GM04504 (cell line): ENCODE measurements at places on chromosomes 6 and 20.
A peak's percentile ranks its signal among the peaks of the same experiment; 100 is the strongest.

DNA sequence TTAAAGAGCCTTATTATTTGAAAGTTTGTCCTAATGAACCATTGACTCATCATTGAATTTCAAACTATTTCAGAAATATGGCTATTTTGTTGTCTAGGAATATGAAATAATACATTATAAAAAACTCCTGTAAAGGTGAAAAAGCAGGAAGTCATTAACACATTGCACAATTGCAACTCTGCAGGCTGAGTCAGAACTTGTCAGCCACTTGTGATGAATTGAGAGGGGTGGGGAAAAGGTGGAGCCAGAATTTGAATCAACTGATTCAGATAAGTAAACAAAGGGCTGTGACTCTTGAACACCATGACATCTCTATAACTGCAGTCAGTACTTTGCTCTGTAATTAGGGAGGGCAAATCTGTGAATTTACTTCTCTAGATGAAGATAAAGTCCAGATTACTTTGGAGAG lies 6.0 kb downstream of the C6orf141 start:
- peak; percentile 66 for DNase-seq

GRCh38 chr6:73152966-73153757 lies 72.1 kb downstream of the KHDC1L start:
- DNase-seq: peak; percentile 22

DNA sequence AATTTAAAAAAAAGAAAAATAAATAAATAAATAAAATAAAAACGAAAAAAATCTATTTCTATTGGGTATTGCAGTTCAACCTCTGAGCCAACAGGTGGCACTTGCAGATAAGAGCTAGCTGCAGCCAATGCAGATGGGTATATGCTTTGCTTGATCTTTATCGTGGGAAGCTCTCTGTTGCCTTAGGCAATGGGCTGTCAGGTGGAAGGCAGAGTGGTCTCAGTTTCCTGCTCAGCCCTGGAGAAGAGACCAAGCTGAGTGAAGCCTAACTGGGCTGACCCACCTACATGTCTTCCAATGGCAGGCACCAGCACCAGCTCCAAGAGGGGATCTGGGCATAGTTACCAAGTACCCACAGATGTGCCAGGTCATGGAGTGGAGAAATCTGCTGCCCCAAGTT lies 95.0 kb downstream of the AK9 start:
- DNase-seq: peak; percentile 3

GRCh38 chr6:11772109-11772825 lies 6.3 kb downstream of the ADTRP start:
- DNase-seq: peak; percentile 81

DNA sequence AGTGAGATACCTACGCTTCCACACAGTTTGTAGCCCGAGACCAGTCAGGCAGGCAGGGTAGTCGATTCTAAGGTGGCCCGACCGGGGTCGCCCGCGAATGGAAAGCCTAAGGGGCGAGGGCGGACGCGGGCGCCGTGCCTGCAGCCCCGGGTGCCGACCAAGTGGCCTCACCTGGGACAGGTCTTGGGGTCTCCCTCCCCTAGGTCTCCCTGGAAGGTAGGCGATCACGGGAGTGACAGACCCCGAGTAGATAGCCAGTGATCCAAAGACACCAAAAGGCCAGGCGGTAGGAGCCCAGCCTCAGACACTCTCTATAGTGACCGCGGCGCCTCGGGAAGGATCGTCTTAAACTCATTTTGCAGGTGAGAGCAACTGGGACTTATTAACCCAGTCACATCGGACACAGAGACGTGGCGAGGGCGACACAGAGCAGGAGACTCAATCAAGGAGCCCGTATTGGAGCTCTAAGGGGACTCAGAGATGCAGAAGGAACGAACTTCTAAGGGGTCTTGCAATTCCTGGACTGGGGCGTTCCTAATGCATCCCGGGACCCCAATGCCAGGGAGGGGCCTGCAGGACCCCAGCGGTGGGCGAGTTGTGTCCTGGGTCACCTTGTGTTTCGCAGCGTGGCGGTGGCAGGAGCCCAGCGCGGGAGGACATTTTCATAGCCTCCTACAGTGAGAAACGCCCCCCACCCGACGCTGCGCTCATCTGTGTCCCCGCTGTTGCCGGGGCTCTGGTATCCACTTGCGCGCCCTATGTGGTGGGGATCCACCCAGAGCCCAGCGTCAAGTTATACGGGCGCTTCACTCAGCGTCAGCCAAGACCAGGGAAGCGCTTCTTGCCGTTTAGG lies 2.1 kb upstream of the VSX1 start:
- no peak for DNase-seq

- DNase-seq: no peak
Observed at GRCh38 chr6:9455864-9456658, 958.8 kb downstream of the TFAP2A start.

DNA sequence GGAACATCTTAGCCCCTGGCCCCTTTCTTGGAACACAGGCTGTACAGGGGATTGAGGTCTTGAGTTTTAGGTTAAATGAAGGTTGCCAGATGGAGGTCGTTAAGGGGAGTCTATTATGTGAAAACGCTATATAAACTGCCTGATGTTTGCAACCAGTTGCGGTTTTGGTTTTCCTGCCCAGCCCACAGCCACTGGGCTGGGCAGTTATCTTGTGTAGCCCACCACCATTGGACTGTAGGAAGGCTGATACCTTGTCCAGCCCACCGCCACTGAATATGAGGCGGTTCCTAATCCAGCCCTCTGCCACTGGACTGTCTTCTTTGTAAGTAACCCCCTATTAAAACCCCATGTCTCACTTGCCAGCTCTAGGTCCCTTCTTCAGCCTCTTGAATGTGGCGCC lies 42.3 kb upstream of the COL21A1 start:
- DNase-seq: no peak

DNA sequence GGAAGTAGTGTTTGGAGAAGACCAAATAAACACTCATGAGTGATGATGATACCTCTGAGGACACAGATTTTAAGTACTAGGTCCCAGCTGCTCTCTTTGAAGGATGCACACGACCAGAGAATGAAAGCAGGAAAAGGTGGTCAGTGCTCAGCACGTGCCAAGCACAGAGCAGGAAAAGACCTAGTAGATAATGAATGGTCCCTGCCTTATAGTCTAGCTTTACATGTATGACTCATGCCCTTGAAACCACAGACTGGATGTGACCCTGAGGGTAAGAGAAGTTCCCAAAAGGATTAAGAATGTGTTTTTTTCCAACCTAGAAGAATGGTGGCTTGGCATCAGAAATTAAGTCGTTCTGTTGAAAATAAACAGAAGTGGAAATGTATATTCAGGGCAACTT lies 2.8 kb upstream of the MC3R start:
- DNase-seq: no peak

GRCh38 chr6:90183587-90184333 lies 112.9 kb downstream of the BACH2 start:
- DNase-seq: no peak

DNA sequence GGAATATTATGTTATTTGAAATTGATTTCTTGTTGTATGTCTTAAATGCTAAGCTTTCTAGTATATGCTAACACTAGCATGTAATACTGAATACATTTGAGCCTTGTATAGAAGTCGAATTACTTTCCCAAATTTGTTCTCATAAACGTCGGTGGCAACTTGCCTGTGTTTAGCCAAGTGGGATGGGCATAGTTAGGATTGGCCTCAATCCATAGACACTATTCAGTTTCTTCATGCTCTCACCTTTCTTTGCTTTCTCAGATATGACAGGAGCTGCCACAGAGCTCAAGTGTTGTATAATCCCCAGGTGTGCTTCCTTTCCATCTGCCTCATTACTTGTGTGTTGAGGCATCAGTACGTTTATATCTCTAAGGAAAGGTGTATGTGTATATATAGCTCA lies 19.3 kb downstream of the ZNF334 start:
- DNase-seq: no peak

GRCh38 chr6:55108134-55109130 lies 65.9 kb upstream of the HCRTR2 start:
- DNase-seq: no peak

- DNase-seq: no peak
Observed at GRCh38 chr6:52230685-52231084, 13.6 kb downstream of the IL17F start.

GRCh38 chr6:8017276-8017701 lies 46.9 kb downstream of the BLOC1S5 start:
- DNase-seq: no peak

- no peak for DNase-seq
Observed at GRCh38 chr6:10730254-10730653, 7.4 kb downstream of the TMEM14C start.

GRCh38 chr6:49333345-49334125 lies 129.5 kb downstream of the MMUT start:
- DNase-seq: no peak

GRCh38 chr6:159513914-159514313 lies 179.1 kb downstream of the SOD2 start:
- DNase-seq: no peak

DNA sequence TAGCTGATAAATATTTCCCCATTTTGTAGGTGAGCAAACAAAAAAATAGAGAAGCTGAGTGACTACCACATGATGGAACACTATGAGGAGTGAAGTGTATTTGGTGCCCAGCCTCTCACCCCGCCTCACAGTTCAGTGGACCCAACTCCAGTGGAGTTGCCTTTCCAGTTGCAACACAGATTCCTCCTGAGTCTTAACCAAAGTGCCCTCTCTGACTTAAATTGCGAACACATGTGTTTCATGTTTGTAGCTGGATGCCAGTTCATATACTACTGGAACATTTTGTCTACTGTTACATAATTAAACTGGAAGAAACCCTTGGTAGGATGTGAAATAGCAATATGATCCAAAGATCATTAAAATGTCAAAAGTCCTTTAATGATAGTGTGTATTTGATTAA lies 448.9 kb downstream of the COL12A1 start:
- DNase-seq: no peak

DNA sequence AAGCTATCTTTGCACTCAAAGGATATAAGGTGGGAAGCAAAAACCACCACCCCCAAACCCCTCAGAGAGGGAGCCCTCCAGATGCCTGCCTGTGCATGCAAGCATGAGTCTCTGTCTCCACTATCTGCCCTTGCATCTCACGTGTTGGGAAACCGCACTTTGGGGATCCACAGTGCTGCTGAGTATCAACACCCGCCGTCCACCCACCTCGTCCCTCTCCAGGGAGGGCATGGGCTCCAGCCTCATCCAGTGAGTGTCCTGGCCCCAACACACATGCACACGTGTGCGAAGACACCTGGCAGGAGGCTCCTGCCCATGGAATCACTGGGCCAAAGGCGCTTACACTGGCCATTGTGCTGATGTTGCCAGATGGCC lies 3.5 kb upstream of the YTHDF1 start:
- no peak for DNase-seq

DNA sequence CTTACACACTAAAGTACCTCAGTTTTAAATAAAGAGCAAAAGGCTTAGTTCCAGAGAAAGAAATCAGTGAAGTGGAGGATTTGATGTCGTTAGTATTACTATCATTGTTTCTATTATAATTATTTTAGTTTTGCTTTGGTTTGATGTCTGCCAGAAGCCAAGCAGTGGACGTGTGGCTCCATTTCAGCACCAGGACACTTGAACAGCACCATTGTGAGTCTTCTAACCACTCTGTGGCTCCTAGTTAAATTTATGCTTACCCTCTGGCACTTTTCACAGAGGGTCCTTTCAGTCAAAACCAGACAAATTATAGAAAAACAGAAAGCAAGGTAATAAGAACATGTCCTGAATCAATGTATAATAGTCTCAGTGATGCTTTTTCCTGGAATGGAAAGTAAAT lies 3.4 kb downstream of the COL9A1 start:
- DNase-seq: no peak

DNA sequence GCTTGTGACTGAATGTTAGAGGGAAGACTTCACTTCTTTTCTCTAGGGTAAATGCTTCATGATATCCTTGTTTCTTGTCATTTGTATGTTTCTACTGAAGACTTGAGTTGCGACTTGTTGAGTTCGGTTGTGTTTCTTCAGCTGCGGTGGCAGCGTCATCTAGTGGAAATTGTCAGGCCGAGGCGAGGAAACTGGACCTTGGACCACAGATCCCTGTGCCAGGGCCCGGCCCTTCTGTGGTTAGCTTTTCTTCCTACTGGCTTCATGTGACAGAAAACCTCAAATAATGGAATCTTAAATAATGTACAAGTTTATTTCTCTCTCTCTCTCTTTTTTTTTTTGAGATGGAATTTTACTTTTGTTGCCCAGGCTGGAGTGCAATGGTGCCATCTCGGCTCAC lies 12.4 kb downstream of the MTHFD1L start:
- DNase-seq: no peak

- DNase-seq: no peak
Observed at GRCh38 chr6:124963416-124963785, 1.2 kb downstream of the RNF217 start.

GRCh38 chr6:127436578-127437110 lies 22.5 kb downstream of the KIAA0408 start:
- DNase-seq: no peak

DNA sequence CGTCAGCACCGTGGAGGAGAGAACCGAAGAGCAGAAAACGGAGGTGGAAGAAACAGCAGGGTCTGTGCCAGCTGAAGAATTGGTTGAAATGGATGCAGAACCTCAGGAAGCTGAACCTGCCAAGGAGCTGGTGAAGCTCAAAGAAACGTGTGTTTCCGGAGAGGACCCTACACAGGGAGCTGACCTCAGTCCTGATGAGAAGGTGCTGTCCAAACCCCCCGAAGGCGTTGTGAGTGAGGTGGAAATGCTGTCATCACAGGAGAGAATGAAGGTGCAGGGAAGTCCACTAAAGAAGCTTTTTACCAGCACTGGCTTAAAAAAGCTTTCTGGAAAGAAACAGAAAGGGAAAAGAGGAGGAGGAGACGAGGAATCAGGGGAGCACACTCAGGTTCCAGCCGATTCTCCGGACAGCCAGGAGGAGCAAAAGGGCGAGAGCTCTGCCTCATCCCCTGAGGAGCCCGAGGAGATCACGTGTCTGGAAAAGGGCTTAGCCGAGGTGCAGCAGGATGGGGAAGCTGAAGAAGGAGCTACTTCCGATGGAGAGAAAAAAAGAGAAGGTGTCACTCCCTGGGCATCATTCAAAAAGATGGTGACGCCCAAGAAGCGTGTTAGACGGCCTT lies 41.6 kb downstream of the ZBTB2 start:
- DNase-seq: no peak

DNA sequence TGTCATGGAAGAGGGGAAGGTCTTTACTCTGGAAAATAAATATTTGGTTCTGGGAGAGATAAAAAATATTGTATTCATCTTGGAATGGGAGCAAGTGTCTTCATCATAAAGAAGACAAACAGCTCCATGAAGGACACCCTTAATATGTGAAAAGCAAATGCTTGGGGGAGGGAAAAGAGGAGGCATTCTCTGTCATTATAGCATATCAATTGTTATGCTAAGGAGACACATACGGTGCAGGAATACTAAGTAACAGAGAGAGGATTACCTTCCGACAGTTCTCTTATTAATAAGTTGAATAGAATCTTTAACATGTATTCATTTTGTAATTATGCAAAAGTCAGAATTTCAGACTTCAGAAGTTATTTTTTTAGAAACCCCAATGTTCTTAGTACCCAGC lies 634.4 kb downstream of the UTRN start:
- DNase-seq: no peak

DNA sequence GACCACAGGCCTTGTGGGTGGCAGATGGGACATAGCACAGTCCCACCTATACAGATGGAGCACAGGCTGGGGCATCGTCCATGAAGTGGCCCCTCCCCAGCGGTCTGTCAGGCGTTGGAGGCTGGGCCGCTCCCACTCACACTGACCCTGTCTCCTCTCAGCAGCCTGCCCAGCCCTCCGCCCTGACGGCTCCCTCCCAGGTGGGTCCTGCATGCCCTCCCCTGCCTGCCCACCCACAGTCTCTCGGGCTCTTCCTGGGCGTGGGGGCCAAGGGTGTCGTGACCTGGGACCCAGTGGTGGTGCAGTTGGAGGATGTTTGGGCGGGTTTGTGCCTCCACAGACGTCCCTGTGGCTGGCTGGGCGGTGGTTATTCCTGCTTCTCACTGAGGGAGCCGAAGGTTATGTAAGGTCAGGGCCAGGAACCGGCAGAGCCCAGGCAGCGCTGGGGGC lies 22.3 kb downstream of the COL20A1 start:
- no peak for DNase-seq
